ENCODE measurements at places on chromosomes 16 and 17. TPM values are rescaled to one million over a fixed set of nuclear protein-coding genes. Genes with fewer than 3 reads are reported as not detected.
A peak's percentile ranks its signal among the peaks of the same experiment; 100 is the strongest.

GRCh38 chr17:80520810-80521455, 23.7 kb upstream of the RPTOR start:
- DNase-seq: no peak

- DNase-seq: no peak
These were observed 17.2 kb upstream of the ADGRG1 start for GRCh38 chr16:57611181-57611580.

DNA sequence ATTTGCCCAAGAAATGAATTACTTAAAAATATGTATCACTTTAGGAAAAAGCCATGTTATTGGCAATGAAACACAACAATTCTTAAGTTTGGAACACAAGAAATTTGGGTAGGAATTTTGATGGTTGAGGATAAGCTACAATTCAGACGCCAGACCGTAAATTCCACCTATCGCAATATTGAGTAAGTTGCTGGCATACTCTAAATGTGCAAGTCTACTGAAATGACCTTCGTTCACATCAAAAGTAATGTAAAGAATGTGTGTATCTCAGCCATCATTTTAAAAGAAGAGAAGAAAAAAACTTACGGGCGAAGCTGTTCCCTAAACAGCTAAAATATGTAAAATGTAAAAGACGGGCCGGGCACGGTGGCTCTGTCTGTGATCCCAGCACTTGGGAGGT, 33.4 kb downstream of the UBE2G1 start:
- no peak for DNase-seq

DNA sequence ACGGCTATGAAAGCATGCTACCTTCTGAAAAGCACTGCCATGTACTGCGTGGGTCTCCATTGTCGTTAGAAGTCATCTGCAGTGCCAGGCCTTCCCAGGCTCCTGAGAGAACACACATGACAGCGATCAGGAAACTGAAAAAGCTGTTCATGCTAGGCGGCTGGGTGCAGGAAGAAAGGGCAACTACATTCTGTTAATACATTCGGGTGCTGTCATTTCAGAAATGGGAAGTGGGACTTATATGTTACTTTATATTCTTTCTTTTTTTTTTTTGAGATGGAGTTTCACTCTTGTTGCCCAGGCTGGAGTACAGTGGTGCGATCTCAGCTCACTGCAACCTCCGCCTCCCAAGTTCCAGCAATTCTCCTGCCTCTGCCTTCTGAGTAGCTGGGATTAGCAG, 19.9 kb downstream of the CFAP20 start:
- no peak for DNase-seq

DNA sequence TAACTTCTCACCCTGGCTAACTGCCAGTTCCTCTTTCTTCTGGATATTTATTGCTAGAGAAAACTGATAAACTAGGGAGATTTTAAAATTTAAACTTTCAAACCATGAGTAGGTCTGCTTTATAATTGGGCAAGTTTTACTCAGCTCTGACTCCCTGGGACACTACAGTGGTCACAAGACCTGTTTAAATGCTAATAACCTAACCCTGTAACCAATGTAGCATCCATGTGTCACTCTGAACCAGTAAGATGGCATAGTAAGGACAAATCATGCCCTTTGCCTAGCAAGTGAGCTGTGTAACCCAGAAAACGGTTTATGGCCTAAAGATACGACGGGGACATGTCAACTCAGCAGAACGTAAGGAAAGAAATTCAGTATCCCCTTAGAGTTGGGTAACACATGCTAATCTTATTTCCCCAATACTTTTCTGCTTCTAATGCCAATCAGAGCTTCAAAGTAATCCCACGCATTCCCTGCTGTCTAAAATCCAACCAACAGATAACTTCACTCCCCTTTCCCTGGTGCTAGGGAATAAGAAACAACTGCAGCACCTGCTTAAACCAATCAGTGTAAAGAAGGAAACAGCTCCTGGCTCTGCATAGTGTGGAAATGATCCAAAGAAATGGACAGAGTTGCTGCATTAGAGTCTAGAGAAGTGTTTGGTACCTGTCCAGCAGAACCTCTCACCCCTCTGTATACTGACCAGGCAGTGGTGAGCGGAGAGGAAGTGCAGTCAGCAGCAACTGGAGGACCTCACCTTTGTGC, 85.7 kb downstream of the NCOR1 start:
- no peak for DNase-seq

DNA sequence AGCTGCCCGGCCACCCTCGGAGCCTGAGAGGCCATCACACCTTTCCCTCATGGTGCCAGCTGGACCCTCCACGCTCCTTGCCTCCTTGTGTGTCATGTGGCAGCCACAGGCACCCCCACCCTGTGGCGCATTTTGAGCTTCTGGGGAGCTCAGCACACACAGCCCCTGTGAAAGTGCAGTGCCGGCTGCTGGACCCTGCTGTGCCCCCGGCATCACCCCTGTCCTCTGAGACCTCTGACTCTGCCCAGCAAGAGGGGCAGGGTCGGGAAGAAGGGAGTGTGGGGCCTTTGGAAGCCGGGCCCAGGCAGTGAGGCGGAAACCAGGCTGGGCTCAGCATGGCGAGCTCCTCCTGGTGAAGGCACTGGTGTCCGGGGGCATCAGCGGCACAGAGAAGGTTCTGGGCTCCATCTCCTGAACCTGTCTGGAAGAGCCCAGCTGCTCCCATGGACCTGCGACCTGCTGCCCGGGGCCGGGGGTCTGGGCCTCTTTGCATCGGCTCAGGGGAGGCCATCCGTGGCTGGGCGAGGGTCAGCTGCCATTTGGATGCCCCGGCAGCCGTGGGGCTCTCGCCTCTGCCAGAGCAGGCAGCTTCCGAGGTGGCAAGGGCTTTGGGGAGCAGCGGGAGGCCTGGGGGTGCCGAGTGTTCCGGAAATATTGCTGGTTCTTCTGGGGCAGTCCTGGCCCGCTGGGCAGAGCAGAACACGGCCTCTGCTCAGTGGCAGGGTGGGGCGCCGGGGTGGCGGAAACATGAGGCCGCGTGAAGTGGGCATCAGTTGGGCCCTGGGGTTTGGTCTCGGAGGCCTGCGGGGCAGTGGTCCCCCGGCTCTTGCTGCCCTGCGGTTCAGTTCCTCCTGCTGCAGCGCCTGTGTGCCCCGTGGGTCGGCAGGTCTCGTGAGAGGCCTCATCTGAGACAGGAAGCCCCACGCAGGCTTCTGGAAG, 17.9 kb downstream of the CENPX start:
- no peak for DNase-seq

- DNase-seq: peak; percentile 70
These were observed 22.6 kb upstream of the ITGB4 start for GRCh38 chr17:75698659-75699058.

DNA sequence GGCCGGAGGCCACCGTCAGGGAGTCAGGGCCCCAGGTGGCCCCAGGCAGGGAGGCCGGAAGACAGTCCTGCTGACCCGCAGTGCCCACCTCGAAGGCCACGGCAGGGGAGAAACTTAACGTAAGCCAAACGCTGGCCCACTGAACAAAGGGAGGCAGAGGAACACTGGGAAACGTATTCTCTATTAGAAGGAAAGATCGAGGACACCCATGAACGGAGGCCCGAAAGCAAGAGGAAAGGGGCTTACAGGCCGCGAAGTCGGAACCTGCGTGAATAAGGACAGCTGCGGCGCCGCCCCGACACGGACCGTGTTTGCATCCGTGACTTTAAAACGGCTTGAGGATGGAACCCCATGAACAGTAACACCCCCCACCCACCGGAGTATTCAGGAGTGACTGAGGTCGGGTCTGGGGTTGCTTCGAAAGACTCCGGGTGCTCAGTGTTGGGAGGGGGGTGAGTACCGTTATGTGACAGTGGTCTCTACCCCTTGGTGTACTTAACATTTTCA, 102.4 kb upstream of the METRNL start:
- no peak for DNase-seq

DNA sequence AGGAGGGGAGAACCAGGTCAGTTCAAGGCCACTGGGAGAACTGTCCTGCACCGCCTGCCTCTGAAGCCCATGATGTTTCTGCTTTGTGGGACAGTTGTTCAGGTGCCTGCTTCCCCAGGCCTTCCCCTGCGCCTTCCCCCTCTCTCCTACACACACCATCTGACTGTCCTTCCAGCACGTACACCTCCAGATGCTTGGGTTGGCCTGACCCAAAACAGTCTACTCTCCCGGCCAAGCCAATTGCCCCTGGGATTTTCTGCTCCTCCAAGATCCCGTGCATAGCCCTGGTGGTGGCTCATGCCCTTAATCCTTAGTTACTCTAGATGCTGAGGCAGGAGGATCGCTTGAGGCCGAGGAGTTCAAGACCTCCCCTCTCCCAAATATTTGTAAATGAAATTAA, 684 bp upstream of the RSAD1 start:
- DNase-seq: no peak

Gene MEOX1
- total RNA-seq: 4.1 TPM

Gene MYH13
- total RNA-seq: 0.11 TPM

Gene HYDIN
- total RNA-seq: 0.58 TPM

Gene TK1
- total RNA-seq: 37.7 TPM

Gene NOG
- 0.27 TPM for total RNA-seq

Gene SLC5A11
- total RNA-seq: 2.6 TPM

Gene SHBG
- 0.64 TPM for total RNA-seq

Gene SGCA
- total RNA-seq: 0.89 TPM

Gene SULT1A2
- 12.6 TPM for total RNA-seq
